ENCODE measurements at places on chromosomes 1 and 21. TPM values are rescaled to one million over a fixed set of nuclear protein-coding genes. Genes with fewer than 3 reads are reported as not detected.

Gene ADCY10
- not detected for total RNA-seq

Gene CFAP74
- not detected for total RNA-seq

Gene S100A2
- total RNA-seq: not detected

Gene MX2
- 0.47 TPM for total RNA-seq

Gene MOB3C
- 4.8 TPM for total RNA-seq

Gene ZNF670
- 2.7 TPM for total RNA-seq

Gene CDC42BPA
- 25.5 TPM for total RNA-seq

Gene LCE4A
- total RNA-seq: not detected

Gene CHIA
- total RNA-seq: not detected

Gene TRABD2B
- 0.93 TPM for total RNA-seq

Gene USH2A
- total RNA-seq: not detected

Gene CIART
- 3.3 TPM for total RNA-seq

Gene ATAD3A
- 27.7 TPM for total RNA-seq

Gene MAN1C1
- total RNA-seq: 47.8 TPM

Gene NR0B2
- not detected for total RNA-seq

Gene TSPEAR
- not detected for total RNA-seq

Gene NHLH1
- not detected for total RNA-seq

Gene BTBD8
- 4.2 TPM for total RNA-seq

Gene UBASH3A
- not detected for total RNA-seq

Gene TMEM200B
- 25.4 TPM for total RNA-seq

Gene TACSTD2
- not detected for total RNA-seq

Gene LEFTY1
- total RNA-seq: not detected

Gene CLIC6
- not detected for total RNA-seq

Gene KDF1
- total RNA-seq: not detected

Gene ST3GAL3
- total RNA-seq: 9.8 TPM

Gene DPT
- 3.0 TPM for total RNA-seq

Gene KPRP
- total RNA-seq: not detected

Gene RUNX3
- total RNA-seq: not detected

Gene MYBPHL
- total RNA-seq: not detected
